ENCODE measurements at places on chromosomes 4 and X. TPM values are rescaled to one million over a fixed set of nuclear protein-coding genes. Genes with fewer than 3 reads are reported as not detected.

The NAP1L5 gene
- 5.9 TPM for total RNA-seq

The FAM184B gene
- total RNA-seq, result not detected

The SPANXN4 gene
- total RNA-seq, result not detected

The PLAC8 gene
- total RNA-seq, result 48.0 TPM

The IGSF1 gene
- total RNA-seq, result not detected

The NSD2 gene
- total RNA-seq, result 232 TPM

The FOXR2 gene
- not detected for total RNA-seq

The SHROOM4 gene
- total RNA-seq, result not detected

The TCEAL5 gene
- not detected for total RNA-seq

The DDIT4L gene
- total RNA-seq, result 0.90 TPM

The TBX22 gene
- not detected for total RNA-seq

The ADGRG2 gene
- 0.12 TPM for total RNA-seq

The ATP1B4 gene
- not detected for total RNA-seq

The PGM2 gene
- 41.5 TPM for total RNA-seq

The SLC34A2 gene
- not detected for total RNA-seq

The MTNR1A gene
- not detected for total RNA-seq

The KLHL13 gene
- 1.3 TPM for total RNA-seq

The ENOPH1 gene
- total RNA-seq, result 67.8 TPM

The SMIM31 gene
- not detected for total RNA-seq

The RAB41 gene
- total RNA-seq, result not detected

The SAGE1 gene
- total RNA-seq, result not detected

The MRPL1 gene
- 76.8 TPM for total RNA-seq

The TEX11 gene
- total RNA-seq, result 0.22 TPM

The MCF2 gene
- 0.46 TPM for total RNA-seq

The NOX1 gene
- total RNA-seq, result not detected

The CCSER1 gene
- total RNA-seq, result 0.09 TPM

The HTR2C gene
- not detected for total RNA-seq

The KANTR gene
- 10.8 TPM for total RNA-seq

The MTM1 gene
- 30.9 TPM for total RNA-seq

The MAGEE2 gene
- total RNA-seq, result not detected

The BDH2 gene
- 15.6 TPM for total RNA-seq

The RTL5 gene
- total RNA-seq, result 0.74 TPM

The PNMA3 gene
- 1.3 TPM for total RNA-seq

The MND1 gene
- total RNA-seq, result 38.4 TPM

The SLC6A14 gene
- not detected for total RNA-seq

The TMEM31 gene
- total RNA-seq, result not detected

The ARX gene
- not detected for total RNA-seq

The CLCN5 gene
- total RNA-seq, result 4.2 TPM

The CT45A5 gene
- 0.35 TPM for total RNA-seq

The MORC4 gene
- 14.7 TPM for total RNA-seq

The AR gene
- total RNA-seq, result 0.07 TPM
